ENCODE measurements at places on chromosomes 7 and 10.

GRCh38 chr7:46291601-46292150 is 370.6 kb upstream of the IGFBP3 start:
- DNase-seq: no peak

GRCh38 chr7:107078517-107078966 is 34.0 kb downstream of the PRKAR2B start:
- peak; percentile 22 for DNase-seq

GRCh38 chr7:79301419-79301818 is 152.0 kb downstream of the MAGI2 start:
- DNase-seq: no peak

DNA sequence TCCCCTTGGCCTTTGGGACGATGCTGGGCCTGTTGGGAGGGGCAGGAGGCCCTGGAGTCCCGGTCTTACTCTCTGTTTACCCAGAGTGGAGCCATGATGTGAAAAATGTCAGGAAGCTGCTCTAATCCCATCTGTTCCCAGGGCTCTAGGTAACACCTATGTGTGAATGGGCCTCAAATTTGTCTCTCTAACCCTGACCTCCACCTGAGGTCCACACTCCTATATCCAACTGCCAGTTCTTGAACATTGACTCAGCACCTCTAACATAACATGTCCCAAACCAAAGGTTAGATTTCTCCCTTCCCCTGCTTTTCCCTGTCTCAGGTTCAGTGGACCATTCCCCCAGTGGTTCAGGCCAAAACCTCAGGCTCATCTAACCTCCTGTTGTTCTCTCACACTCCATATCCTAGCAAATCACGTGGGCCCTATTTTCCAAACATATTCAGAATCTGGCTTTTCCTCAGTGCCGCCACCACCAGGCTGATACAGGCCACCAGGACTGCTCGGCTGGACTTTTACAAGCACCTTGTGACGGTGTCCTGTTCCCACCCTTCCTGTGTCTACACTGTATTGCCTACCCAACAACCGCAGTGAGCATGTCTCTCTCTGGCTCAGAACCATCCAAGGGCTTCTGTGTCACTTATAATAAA is 130.6 kb downstream of the ATXN7L1 start:
- no peak for DNase-seq

DNA sequence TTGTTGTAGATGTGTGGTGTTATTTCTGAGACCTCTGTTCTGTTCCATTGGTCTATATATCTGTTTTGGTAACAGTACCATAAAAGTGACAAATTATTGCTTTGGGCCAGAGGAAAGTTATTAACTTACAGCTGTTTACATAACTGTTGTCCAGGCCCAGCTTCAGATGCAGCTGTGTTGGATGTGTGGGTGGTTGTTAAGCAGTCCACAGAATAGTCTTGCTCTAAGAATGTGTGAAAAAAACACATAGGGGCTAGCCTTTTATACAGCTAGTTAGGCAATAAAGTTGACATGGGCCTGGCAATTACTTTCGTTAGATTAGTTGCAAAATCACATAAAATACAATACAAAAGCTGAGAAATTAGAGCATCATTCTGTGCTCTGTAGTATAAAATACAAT is 31.9 kb downstream of the DLD start:
- no peak for DNase-seq

GRCh38 chr10:10533437-10533836 is 484.2 kb upstream of the CELF2 start:
- DNase-seq: no peak
